A673 (cell line): ENCODE measurements at places on chromosomes 5 and 9.

DNA sequence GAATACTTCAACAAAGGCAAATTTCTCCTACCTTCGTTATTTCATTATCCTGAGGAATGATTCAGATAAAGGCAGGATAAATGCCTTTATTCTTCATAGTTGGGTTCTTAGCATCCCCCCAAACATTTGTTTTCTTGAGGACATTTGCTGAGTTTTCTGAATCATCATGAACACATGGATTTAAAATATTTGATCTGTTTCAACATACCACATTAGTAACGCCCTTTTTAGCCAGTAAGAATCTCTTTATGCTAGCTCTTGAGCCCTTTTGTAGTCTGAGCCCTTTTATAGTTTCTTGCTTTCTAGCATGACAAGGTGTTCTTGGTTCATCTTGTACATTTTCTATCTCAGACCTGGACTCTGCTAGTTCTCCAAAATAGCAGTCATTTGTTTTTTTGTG, 27.9 kb downstream of the SKIC3 start:
- DNase-seq, result no peak

DNA sequence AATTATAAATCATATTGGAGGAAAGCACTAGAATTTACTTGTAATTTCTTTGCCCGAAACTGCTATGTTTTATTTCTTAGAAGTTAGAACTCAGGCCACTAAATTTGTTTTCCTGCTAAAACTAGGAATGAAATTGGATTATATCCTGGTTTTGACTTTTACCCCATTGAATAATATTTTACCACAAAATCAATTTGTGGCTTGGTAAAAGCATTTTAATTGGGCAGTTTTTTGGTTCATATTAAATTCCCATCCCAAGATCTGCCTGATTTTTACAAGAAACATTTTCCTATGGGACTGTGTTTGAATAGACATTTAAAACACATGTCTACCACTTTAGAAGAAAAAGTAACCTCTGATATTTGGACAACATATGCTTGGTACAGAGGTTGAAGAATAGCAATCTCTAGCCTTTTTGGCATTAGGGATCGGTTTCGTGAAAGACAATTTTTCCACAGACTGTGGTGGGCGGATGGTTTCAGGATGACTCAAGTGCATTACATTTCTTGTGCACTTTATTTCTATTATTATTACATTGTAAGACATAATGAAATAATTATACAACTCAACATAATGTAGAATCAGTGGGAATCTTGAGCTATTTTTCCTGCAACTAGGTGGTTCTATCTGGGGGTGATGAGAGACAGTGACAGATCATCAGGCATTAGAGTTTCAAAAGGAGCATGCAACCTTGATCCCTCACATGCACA, 565.6 kb downstream of the PRR16 start:
- DNase-seq, result no peak

- no peak for DNase-seq
Measured at GRCh38 chr9:69380811-69381210, 55.8 kb downstream of the ENTREP1 start.

GRCh38 chr5:181149806-181150733, 2.7 kb downstream of the OR2V2 start:
- DNase-seq, result no peak

DNA sequence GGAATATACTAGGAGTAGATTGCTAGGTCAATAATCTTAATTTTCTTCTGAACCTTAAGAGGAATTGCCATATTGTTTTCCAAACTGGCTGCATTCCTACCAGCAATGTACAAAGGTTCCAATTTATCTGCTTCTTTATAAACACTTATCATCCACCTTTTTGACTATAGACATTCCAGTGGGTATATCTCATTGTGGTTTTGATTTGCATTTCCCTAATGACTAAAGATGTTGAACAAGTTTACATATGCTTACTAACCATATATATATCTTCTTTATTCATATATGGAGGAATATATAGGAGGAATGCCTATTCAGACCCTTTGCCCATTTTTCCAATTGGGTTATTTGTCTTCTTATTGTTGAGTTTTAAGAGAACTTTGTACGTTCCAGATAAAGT, 7.6 kb downstream of the DNAJC18 start:
- no peak for DNase-seq

GRCh38 chr5:1666812-1667588, 132.6 kb downstream of the MRPL36 start:
- peak; percentile 77 for DNase-seq

- no peak for DNase-seq
Measured at GRCh38 chr9:34744295-34745221, 34.6 kb upstream of the CCL21 start.

- peak; percentile 98 for DNase-seq
Measured at GRCh38 chr5:142697356-142698255, 11.7 kb upstream of the FGF1 start.

DNA sequence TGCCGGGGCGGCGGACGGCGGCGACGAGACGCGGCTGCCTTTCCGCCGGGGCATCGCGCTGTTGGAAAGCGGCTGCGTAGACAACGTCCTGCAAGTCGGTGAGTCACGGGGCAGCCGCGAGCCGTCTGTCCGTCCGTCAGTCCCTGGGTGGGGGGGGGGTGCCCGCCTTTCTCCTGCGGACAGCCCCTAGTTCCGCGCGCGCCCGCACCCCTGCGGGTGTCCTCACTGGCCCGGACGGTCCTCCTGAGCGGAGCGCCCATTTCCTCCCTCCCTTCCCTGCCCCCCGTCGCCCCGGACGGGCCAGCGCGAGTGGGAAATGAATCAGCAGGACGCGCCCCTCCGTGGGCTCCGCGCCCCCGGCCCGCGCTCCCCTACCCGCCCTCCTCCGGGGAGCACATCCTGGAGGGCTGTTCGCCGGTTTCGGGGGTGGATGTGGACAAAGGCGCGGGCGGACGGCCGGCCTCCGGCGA, 828 bp downstream of the ZSWIM6 start:
- DNase-seq, result peak; percentile 38

DNA sequence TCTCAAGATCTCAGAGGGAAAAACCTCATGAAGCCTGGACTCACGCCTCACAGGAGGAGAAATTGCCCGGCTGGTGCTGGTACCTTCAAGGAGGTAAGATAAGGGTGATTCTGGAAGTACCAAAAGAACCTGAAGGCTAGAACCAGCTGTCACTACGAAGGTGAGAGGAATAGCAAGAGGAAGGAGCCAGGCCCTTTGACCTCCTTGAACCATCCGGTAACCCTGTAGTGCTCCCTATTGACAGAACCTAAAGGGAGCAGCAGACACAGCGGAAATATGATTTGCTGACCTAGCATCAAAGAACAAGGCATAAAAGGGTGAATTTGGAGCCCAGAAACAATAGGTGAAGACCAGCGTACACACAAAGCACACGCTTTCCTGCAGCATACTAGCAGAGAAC, 92.2 kb downstream of the DOCK8 start:
- no peak for DNase-seq

DNA sequence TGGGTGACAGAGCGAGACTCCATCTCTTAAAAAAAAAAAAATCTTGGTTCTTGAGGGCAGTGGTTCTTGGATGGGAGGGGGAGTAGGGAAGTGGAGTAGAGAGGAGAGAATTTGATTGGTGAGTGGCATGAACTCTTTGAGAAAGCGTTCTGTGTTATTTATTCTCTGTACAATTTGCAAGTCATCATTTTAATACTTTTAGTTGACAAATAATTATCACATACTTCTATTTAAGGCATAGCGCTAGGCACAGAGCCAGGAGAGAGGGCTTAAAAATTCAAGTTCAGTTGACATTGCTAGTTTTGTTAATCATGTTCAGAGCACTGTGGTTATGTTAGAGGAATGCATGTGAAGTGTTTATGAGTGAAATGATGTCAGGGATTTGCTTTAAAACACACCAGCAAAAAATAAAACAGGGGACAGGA, 24.6 kb downstream of the HSDL2 start:
- peak; percentile 14 for DNase-seq

DNA sequence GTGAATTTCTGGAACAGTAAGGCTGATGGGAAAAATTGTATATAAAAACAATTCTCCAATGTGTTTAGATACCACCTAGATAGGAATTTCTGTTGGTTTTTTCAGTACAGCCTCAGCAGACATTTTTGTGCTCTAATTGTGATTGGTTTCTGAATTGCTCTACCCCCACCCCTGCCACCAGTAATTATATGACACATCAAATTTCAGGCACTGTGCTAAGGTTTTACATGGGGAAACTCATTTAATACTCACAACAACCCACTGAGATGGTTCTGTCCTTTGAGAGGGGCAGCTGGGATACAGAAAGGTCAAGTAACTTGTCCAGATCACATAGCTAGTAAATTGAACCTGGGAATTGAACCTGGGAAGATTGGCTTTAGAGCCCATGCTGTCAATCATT, 288.0 kb downstream of the ARHGEF28 start:
- no peak for DNase-seq

GRCh38 chr9:124187311-124187710, 70.4 kb upstream of the NEK6 start:
- no peak for DNase-seq

DNA sequence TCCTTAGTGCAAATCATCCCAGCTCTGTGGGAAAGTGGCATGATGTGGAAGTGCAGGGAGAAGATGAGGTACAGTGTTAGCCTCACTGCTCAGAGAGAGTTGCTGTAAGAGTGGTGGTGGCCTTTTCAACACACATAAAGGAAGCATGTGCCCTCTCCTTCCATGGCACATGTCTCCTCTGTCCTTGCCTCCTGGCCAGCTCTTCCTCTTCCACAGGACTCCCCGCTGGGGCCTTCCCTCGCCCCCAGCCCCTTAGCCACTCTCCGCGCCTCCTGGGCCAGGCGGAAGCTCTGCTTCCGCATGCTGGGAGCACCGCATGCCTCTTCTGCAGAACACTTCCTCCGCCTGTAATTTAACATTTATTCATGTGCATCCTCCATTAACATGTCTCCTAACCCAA, 4.8 kb upstream of the KCNMB1 start:
- DNase-seq, result peak; percentile 89

- no peak for DNase-seq
Measured at GRCh38 chr5:72645064-72645846, 138.0 kb upstream of the ZNF366 start.

DNA sequence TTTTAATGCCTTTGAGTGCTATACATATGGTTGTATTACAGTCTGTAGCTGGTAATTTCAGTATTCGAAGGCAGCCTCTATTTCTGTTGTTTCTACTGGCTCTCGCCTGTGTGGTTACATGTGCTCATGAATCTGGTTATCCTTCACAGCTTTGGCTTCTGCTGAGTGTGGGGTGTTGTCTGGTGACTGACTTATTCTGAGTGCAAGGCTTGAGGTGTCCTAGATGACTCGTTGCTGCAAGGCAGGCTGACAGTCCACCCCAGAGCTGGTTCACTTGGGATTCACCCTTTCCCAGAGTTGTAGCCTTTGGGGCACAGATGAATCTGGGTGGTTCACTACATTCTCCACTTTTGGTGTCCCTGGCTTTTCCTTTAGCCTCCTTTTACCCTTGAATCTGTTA, 41.4 kb downstream of the PDE8B start:
- DNase-seq, result no peak

- no peak for DNase-seq
Measured at GRCh38 chr5:170636206-170636605, 132.4 kb downstream of the KCNIP1 start.

- DNase-seq, result no peak
Measured at GRCh38 chr9:85431339-85432102, 310.2 kb downstream of the AGTPBP1 start.
